Osteoblast (primary cell): ENCODE measurements at places on chromosomes 5 and 9. TPM values are rescaled to one million over a fixed set of nuclear protein-coding genes. Genes with fewer than 3 reads are reported as not detected.
A peak's percentile ranks its signal among the peaks of the same experiment; 100 is the strongest.

- H3K36me3 ChIP-seq = peaks cover 73% of the 10 kb centered on the region
- peak; percentile 37 for DNase-seq
- no peak overlapping the region for H3K4me3 ChIP-seq
- no peaks in the 10 kb centered on the region for H3K27me3 ChIP-seq
Measured at GRCh38 chr9:89356782-89357181, 38.5 kb downstream of the SECISBP2 start.

GRCh38 chr9:108838017-108838416 lies 17.8 kb downstream of the ACTL7B start:
- no peak overlapping the region for H3K4me3 ChIP-seq
- no peak for DNase-seq
- H3K4me1 ChIP-seq = no peaks in the 10 kb centered on the region

DNA sequence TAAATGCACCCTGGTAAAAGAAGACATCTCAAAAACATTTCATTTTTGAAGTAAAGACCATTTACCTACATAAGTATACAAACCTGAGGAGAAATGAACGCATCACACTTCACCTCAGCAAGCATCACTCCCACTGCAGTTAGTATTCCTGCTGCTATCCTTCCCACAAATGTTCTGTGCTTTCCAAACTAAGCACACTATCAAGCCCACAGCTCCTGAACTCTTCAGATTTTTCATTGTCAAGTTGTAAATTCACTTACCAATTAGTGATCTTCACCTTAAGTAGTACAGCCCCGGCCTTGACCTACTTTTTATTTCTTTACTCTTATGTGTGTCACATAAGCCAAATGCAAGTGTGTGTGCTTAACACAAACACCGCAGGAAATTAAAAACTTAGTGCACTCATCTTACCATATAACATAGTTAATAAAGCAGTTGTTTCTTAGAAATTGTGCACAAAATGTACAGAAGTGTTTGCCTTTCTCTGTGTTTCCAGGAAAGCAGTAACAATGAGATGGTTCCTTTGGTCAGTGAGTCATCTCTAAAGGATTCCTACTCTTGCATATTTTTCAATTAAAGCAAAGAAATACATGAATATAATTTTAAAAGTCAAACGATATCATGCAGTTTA lies 169.4 kb downstream of the APBA1 start:
- H3K36me3 ChIP-seq = no peaks in the 10 kb centered on the region
- H3K4me3 ChIP-seq = no peak overlapping the region
- H3K4me1 ChIP-seq = peaks cover 10% of the 10 kb centered on the region

DNA sequence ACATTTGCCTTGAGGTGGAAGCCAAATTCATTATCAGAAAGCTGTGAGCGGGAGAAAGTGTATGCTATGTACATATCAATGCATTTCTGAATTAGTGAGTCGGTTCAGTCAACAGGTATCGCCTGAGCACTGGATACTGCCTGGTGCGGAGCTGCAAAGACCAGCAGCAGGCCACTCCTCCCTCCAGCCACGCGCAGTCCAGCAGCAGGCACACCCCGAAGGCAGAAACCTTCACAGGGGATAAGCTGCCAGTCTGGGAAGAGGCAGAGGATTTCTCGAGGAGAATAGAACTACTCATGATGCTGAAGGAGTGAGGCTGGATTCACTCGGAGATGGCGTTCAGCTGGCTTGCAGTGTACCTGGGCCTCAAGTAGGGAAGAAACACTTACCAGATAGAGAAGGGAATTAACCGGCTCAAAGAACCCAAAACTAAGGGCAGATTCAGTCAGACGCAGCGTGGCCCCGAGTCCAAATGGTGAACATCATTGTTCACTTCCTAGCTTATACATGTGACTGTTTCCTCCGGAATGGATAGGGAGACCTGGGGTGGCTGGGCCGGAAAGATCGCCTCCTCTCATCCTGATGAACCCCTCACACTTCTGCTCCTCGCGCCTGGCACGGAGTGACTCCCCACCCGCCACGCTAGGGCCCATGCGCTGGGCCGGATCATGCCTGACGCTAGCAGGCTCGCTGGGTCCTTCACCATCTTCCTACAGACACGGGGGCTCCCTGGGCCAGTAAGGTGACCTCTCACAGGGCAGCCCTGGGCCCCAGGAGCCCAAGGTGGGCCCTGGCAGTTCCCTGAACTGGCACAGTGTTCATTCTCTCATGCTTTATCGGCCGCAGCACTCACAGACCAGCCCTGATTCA lies 78.1 kb upstream of the SPATA31C2 start:
- H3K27ac ChIP-seq = no peak overlapping the region
- H3K4me3 ChIP-seq = no peak overlapping the region
- DNase-seq = no peak
- H3K4me1 ChIP-seq = no peaks in the 10 kb centered on the region
- H3K27me3 ChIP-seq = peaks cover 3% of the 10 kb centered on the region

- no peaks in the 10 kb centered on the region for H3K27me3 ChIP-seq
- peaks cover 6% of the 10 kb centered on the region for H3K36me3 ChIP-seq
- peaks cover 10% of the 10 kb centered on the region for H3K4me1 ChIP-seq
- peak; percentile 34 for DNase-seq
- no peak overlapping the region for H3K4me3 ChIP-seq
Measured at GRCh38 chr9:129720181-129720864, 32.5 kb downstream of the PTGES start.

GRCh38 chr5:65244031-65244430 lies 237.7 kb downstream of the ADAMTS6 start:
- no peak overlapping the region for H3K4me3 ChIP-seq
- H3K27ac ChIP-seq = no peak overlapping the region
- no peaks in the 10 kb centered on the region for H3K27me3 ChIP-seq
- no peak for DNase-seq
- H3K36me3 ChIP-seq = peaks cover 52% of the 10 kb centered on the region

- H3K4me1 ChIP-seq = peaks cover 11% of the 10 kb centered on the region
- no peaks in the 10 kb centered on the region for H3K36me3 ChIP-seq
- H3K27me3 ChIP-seq = no peaks in the 10 kb centered on the region
- peak; percentile 71 for DNase-seq
- H3K27ac ChIP-seq = no peak overlapping the region
Measured at GRCh38 chr9:17082343-17083064, 52.3 kb upstream of the CNTLN start.

DNA sequence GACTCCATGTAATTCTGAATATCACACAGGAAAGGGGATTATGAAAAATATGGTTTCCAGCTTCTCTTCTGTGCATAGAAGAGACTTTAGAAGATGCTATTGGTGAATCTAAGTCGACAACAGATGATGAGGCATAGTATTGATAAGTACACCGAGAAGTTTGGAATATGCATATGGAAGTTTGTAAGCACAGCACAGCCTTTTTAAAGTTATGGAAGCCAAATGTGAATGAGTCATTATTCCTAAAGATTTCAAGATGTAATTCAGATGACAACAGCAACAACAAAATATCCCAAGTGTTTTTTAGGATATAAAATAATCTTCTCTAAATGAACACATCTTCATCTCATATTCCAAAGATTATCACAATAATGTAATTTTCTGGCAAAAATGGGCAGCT lies 1723.3 kb downstream of the EFNA5 start:
- H3K36me3 ChIP-seq = no peaks in the 10 kb centered on the region
- H3K4me3 ChIP-seq = no peak overlapping the region
- DNase-seq = no peak
- H3K27me3 ChIP-seq = no peaks in the 10 kb centered on the region
- H3K27ac ChIP-seq = no peak overlapping the region
- no peaks in the 10 kb centered on the region for H3K4me1 ChIP-seq

DNA sequence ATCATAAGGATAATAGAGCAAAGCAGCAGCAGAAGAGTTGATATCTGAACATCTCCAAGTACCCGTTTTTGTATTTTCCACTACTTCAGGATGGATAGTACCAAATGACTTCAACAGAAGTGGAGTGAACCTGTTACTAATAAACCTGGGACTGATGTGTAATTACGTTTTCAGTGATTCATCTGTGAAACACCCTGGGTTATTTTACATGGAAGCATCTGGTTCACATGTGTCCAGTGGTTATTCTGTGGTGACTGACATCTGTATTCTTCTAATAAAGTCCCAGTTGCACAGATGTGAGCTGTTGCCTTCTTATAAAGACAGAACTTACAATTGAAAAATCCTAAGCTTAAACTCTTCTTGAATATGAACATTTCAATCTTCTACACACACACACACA lies 139.7 kb upstream of the VCAN start:
- H3K27ac ChIP-seq = no peak overlapping the region
- no peak for DNase-seq
- no peaks in the 10 kb centered on the region for H3K27me3 ChIP-seq
- H3K4me1 ChIP-seq = no peaks in the 10 kb centered on the region
- H3K4me3 ChIP-seq = no peak overlapping the region

GRCh38 chr9:109990541-109990940 lies 210.5 kb downstream of the PALM2AKAP2 start:
- no peaks in the 10 kb centered on the region for H3K36me3 ChIP-seq
- H3K27me3 ChIP-seq = no peaks in the 10 kb centered on the region
- peaks cover 43% of the 10 kb centered on the region for H3K4me1 ChIP-seq
- no peak for DNase-seq
- H3K27ac ChIP-seq = peak overlapping the region; percentile 11

- H3K4me1 ChIP-seq = no peaks in the 10 kb centered on the region
- no peaks in the 10 kb centered on the region for H3K27me3 ChIP-seq
- H3K4me3 ChIP-seq = no peak overlapping the region
- no peaks in the 10 kb centered on the region for H3K36me3 ChIP-seq
Measured at GRCh38 chr5:96997265-96997859, 61.5 kb downstream of the LNPEP start.

DNA sequence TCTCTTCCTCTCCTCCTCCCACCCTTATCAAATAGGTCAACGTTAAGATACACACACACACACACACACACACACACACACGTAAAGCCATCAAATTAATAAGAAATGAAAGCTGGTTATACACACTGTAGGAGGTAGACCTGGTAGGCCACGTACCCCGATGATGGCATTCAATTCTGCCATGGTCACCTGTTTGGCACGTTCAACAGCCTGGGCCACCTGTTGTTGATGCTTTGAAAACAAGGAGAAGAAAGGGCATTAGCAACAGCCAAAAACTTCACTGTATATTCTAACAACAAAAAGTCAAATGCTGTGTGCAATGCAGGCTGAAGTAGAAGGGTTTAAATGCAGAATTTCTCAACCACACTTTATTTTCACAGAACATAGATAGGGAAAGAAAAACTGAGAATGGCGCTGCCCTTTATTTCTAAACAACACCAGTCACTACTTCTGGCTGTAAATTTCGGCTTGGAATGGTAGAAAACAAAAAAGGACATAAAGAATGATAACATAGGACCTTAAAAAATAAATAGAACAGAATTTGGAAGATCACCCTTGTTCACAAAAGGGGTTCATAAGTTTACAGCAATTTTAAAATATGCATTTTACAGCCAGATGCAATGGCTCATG lies 37.2 kb downstream of the TLE1 start:
- DNase-seq = no peak
- H3K36me3 ChIP-seq = no peaks in the 10 kb centered on the region
- H3K27me3 ChIP-seq = no peaks in the 10 kb centered on the region
- H3K4me3 ChIP-seq = no peak overlapping the region
- peaks cover 7% of the 10 kb centered on the region for H3K4me1 ChIP-seq
- no peak overlapping the region for H3K27ac ChIP-seq

DNA sequence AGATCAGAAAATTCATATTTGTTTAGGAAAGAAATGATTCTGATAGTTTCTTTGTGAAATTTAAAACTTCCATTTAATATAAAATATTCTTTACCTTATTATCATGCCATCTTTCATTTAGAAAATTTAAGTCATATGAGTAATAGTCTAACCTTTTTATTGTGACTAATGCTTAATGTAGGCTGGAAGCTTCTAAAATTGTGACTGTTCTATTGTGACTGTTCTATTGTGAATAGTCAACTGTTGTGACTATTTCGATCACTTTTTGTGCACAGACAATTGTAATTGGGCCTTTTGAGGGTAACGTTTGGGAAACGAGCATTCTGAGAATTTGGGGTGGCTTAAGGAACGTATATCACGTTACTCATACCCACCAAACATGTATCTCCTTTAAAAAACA lies 100.0 kb downstream of the PARP8 start:
- no peak overlapping the region for H3K4me3 ChIP-seq
- no peaks in the 10 kb centered on the region for H3K27me3 ChIP-seq
- H3K36me3 ChIP-seq = no peaks in the 10 kb centered on the region
- H3K4me1 ChIP-seq = peaks cover 11% of the 10 kb centered on the region
- peak overlapping the region; percentile 2 for H3K27ac ChIP-seq

DNA sequence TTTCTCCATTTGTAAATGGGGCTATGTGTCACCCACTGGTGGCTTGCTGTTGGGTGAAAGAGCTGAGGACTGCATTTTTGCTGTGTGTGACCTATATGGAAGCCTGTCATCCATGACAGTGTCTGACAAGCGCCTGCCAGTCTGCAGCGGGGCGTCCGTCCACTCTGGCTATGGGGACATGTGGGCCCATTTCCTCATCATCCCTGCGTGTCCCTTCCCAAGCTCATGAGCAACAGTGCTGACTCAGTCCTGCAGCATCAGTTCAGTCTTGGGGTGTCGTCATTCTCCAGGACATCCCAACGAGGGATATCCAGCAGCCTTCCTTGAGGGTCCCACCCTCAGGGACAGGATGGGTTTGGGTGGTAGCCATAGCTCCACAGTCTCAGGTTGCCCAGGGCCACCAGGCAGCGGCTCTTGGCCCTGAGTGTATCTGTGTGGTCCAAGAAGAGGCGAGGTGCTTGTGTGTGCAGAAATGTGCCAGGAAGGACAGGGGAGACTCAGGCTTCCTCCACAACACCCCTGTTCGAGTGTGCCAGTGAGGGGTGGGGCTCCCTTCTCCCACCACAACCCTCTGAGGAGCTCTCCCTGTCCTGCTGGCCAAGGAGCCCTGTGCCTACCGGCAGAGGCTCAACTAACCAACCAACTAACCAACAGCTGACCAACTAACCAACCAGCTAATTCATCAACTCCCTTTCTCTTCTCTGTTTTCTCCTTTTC lies 2.1 kb downstream of the FGD3 start:
- peaks cover 15% of the 10 kb centered on the region for H3K4me1 ChIP-seq
- DNase-seq = no peak
- peaks cover 35% of the 10 kb centered on the region for H3K27me3 ChIP-seq
- H3K4me3 ChIP-seq = no peak overlapping the region

PTPA gene
- total RNA-seq = 64.8 and 73.5 TPM in 2 replicates

RAB3C gene
- not detected in 2 replicates for total RNA-seq

PHF24 gene
- total RNA-seq = under 0.01 TPM in 1 of 2 replicates, not detected in the other

ZNF354C gene
- total RNA-seq = 7.6 and 9.1 TPM in 2 replicates

LECT2 gene
- not detected in 2 replicates for total RNA-seq

RBM22 gene
- total RNA-seq = 27.1 and 29.2 TPM in 2 replicates

WDR31 gene
- total RNA-seq = 1.4 and 2.4 TPM in 2 replicates

ZFP37 gene
- total RNA-seq = 3.2 and 3.3 TPM in 2 replicates

ECM2 gene
- 55.4 and 62.2 TPM in 2 replicates for total RNA-seq

SLC27A6 gene
- total RNA-seq = not detected in 2 replicates
